ENCODE measurements at places on chromosomes 13 and 19. TPM values are rescaled to one million over a fixed set of nuclear protein-coding genes. Genes with fewer than 3 reads are reported as not detected.

The ARL11 gene
- 0.22 TPM for total RNA-seq

The SHANK1 gene
- total RNA-seq: 0.06 TPM

The ZNF45 gene
- 5.0 TPM for total RNA-seq

The FCER2 gene
- not detected for total RNA-seq

The PEX11G gene
- 6.7 TPM for total RNA-seq

The FGF21 gene
- total RNA-seq: not detected

The KCNN1 gene
- 0.22 TPM for total RNA-seq
